ENCODE measurements at places on chromosomes 5 and 9.

- DNase-seq: no peak
Measured at GRCh38 chr9:6562871-6563430, 82.6 kb downstream of the GLDC start.

GRCh38 chr5:157821405-157821804, 37.5 kb downstream of the CLINT1 start:
- no peak for DNase-seq

DNA sequence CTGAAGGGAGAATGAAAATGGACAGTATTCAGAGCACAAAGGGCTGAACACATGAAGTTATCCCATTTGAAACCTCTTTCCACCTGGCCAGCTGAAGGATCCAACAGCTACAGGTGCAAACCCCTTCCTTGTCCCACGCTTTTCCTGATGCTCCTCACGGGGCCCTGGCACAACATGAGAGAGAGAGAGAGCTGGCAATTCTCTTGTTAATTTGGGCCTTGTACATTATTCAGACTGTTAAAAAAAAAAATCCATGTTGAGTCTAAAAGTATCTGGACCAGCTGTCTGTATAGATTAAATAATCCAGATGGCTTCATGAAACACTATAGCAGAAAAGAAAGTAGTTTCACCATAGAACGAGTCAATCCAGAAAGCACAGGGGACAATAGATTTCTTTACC, 74.1 kb downstream of the HMHB1 start:
- no peak for DNase-seq

DNA sequence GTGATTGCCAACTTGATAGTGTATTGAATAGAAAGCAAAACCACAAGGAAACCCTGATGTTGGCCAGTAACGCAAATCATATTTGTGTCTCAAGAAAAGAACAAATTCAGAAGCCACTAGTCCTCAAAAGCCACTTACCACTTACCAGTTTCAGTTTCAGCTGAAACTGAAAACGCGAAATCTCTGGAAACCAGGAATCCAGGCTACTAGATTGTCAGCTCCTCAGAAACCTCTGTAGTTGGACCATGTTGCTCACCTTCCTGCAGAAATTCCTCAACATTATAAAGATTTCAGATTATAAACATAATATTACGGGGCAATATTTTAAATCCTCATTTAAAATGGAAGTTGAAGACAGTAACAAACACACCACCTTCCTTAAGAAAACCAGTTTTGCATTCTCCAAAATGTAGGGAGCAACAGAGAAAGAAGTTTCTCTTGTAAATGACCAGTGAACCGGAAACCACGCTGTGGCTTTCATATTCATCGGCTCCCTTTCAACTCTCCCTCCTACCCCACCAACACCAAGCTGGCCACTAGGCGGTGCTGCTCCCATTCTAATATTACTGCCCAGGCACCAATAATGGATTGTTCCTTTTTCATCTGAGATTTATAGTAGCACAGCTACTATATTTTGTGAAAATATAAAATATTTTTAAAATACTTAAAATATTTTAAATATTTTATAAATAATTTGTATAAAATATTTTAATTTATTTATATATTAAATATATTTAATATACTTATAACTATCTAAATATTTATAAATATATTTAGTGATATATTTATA, 8.7 kb upstream of the TMED7 start:
- peak; percentile 82 for DNase-seq

GRCh38 chr5:93622240-93622885, 39.3 kb downstream of the NR2F1 start:
- DNase-seq: no peak

- no peak for DNase-seq
Measured at GRCh38 chr5:32116574-32117313, 57.4 kb downstream of the GOLPH3 start.

- DNase-seq: no peak
Measured at GRCh38 chr9:99505936-99506335, 283.9 kb downstream of the SEC61B start.

DNA sequence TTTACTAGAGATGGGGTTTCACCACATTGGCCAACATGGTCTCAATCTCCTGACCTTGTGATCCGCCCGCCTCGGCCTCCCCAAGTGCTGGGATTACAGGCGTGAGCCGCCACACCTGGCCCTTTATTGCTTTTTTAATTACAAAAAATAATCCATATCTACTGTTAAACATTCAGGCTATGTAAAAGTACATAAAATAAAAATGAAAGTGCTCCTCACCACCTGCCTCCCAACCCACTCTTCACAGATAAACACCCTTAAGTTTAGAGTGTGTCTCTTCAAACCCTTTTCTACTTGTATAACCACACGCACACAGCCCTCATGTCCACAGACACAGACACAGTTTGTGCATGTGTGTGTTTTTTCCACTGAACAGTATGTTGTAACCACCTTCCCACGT, 16.7 kb downstream of the TSC1 start:
- no peak for DNase-seq

DNA sequence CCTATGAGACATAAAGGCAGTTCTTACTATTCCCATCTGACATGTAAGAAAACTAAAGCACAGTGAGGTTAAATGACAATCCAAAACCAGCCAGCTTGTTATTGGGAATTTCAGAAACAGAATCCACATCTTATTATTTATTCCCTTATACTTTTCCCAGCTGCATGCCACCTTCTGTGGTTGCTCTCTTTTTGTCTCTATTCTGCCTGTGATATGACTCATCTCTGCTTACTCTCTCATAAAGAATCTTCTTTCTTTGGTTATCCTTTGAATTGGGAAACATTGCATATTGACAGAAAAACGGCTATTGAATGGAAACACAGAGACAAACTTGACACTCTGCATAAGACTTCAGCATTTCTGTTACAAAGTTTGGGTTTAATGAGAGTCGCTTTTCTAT, 183.2 kb downstream of the TLR4 start:
- no peak for DNase-seq

DNA sequence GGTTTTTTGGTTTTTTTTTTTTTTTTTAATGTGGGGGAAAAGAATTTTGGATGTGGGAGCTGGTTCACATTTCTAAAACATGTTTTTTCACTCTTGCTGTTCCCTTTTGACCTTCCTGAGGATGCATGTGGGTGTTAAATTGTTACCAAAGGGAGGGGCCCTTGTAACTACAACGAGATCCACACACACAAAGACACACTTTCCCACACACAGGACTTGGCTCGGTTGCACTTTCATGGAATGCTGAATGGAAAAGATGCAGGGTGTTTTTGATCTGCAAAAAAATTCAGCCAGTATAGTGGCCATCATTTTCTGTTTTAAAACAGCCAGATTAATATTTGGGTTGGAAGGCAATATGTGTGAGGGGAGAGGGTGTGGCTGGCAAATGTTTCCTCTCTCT, 576.9 kb downstream of the EBF1 start:
- DNase-seq: no peak

- DNase-seq: no peak
Measured at GRCh38 chr9:90044710-90045151, 439.9 kb downstream of the GADD45G start.

DNA sequence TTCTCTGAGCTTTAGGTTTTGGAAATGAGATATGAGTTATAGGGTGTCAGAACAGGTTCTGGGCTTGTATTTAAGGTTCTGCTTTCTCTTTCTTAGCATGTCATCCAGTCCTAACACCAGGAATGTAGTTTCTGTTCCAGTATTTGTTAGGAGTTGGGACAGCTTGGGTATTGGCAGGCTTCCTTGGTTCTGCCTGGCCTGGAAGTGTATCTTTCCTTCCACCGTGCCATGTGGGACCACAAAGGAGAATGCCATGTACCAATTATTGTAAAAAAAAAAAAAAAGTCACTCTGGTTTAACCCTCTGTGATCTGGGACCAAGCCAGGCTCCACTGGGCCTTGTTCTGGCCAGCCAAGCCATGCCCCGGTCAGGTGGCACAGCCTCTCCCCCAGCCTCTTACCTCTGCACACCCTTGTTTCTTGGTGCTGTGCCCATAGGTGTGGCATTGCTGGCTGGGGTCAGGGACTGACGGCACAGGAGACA, 47.8 kb downstream of the ARHGAP26 start:
- no peak for DNase-seq

DNA sequence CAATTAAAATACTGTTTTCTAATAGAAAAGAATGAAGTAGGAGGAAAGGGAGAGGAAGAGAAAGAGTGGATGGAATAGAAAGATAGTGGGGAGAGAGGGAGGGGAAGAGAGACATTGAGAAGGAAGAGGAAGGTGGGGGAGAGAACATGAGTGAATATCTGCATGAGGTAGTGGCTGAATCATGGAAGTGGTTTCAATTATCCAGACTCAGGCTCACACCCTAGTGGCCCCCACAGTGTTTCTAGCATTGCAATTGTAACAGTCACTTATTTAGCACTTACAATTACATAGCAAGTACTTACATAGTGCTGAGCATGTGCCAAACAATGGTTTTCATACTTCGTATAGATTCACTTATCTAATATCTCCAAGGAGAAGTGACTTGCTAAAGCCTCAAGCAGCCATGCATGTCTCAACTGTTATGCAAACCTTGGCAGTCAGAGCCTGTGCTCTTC, 72.7 kb downstream of the CAST start:
- DNase-seq: no peak

GRCh38 chr5:41196197-41196596, 17.1 kb downstream of the C6 start:
- no peak for DNase-seq

GRCh38 chr9:83956436-83957247, 23.4 kb downstream of the HNRNPK start:
- DNase-seq: peak; percentile 35

DNA sequence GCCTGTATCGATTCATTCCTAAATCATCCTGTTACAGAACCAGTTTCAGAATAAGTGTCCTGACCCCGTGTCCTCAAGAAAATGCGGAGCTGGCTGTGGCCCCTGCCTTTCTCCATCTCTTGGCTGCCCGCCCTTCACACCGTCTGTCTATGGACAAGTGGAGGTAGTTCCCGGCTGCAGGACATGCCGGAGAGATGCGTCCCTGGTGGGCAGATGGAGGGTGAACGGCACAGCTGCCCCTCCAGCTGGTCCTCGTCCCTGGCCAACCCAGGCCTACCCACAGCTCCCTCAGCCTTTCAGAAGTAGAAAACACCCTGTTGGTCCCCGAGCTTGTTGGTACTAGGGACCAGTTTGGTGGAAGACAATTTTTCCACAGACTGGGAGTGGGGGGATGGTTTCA, 14.8 kb upstream of the EXOC3 start:
- DNase-seq: no peak

- DNase-seq: no peak
Measured at GRCh38 chr5:179301376-179301775, 43.9 kb downstream of the ADAMTS2 start.

- DNase-seq: no peak
Measured at GRCh38 chr9:115093520-115093919, 24.4 kb downstream of the TNC start.

GRCh38 chr5:82277987-82278710, at the start of gene RPS23:
RPS23 (minus strand) TSS chr5:82278354; CDS start chr5:82278323, 31 bp downstream.
- DNase-seq: peak; percentile 71

- no peak for DNase-seq
Measured at GRCh38 chr5:136364307-136364706, 1.0 kb downstream of the TRPC7 start.

GRCh38 chr5:147957901-147958300, 51.6 kb upstream of the C5orf46 start:
- no peak for DNase-seq

DNA sequence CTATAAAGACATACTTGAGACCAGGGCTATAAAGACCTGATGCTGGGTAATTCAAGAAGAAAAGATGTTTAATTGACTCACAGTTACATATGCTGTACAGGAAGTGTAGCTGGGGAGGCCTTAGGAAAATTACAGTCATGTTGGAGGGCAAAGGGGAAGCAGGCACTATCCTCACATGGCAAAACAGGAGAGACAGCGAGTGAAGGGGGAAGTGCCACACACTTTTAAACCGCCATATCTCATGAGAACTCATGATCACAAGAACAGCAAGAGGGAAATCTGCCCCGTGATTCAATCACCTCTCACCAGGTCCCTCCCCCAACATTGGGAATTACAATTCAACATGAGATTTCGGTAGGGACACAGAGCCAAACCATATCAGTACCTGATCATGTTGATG, 89.9 kb upstream of the ADAMTSL1 start:
- DNase-seq: no peak

DNA sequence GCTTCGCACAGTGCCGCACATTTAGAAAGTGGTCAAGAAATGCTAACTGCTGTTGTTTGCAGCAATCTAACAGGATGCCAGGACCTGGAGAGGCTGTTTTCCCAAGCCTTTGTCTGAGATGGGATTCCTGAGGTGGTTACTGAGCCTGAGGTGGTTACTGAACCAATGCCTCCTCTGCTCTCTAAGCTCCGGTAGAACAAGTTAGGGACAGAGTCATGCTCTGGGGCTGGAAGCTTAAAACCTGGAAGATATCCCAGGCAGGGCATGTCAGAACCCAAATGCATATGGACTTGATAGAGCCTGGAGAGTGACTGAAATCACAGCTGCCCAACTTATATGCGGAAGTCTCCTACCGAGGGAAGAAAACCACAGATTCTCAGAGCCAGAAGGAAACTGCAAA, 46.5 kb upstream of the FAT2 start:
- no peak for DNase-seq

DNA sequence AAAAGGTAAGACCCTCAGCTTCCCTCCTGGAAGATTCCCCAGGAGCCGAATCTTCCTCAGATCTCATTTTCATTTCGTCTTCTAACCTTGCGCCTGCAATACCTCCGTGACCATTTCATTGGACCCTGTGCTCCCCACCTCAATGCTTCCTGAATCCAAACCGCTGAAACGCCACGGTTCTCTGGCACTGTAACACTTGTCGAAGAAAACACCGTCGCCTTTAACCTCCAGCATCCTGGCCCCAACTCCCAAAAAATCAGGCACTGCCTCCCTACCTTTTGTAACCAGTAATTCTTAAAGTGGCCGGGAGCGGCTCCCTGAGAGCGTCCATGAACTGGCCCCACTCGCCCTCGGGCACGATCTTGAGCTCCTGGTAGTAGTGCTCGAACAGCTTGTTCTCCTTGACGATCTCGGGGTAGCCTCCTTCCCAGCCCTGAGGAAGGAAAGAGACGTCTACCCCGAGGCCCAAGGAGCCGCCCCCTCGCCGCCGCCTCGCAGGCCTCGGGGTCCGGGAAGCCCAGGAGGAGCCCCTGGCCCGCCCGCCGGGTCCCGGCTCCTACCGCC, 438 bp downstream of the NSUN2 start:
- DNase-seq: no peak

DNA sequence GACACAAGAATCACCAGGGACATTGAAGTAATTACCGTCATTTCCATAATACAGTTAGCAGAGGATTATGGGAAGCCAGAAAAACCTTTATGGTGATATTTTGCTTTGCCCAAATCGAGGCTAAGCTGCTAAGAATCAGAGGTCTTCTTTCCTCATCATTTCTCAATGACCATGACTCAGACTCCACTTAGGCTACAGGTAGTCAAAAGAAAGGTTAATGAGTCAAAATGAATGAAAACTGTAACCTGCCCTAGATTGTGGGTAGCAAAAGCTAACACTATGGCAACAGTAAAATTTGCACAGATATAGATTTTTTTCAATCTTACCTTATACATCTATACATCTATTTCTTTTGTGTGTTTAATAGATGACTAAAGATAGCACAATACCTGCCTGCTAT, 185.8 kb downstream of the CARTPT start:
- no peak for DNase-seq

- DNase-seq: no peak
Measured at GRCh38 chr5:5348135-5348534, 74.3 kb upstream of the ICE1 start.

Measured in progenitor cell of endocrine pancreas (in vitro differentiated cells).